ENCODE measurements at places on chromosomes 11 and 22. TPM values are rescaled to one million over a fixed set of nuclear protein-coding genes. Genes with fewer than 3 reads are reported as not detected.

DNA sequence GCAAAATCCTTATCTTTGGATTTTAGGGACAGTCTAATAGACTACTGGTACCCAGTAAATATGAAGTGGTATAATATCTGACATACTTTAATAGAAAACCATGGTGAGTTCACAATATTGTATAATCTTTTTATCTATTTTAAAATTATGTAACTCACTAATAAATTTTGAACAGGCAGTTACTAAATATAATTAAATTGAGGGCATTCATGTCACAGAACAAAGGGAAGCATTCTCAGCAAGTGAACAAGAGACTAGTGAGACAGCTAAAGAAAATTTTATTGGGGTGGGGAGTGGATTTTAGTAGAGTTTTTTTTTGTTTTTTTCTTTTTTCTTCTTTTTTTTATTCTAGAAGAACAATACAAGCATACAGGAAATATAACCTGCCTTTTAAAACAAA is 55.0 kb downstream of the DNAJC24 start:
- no peak for DNase-seq

GRCh38 chr11:32643526-32643925 is 59.9 kb downstream of the EIF3M start:
- no peak for DNase-seq

DNA sequence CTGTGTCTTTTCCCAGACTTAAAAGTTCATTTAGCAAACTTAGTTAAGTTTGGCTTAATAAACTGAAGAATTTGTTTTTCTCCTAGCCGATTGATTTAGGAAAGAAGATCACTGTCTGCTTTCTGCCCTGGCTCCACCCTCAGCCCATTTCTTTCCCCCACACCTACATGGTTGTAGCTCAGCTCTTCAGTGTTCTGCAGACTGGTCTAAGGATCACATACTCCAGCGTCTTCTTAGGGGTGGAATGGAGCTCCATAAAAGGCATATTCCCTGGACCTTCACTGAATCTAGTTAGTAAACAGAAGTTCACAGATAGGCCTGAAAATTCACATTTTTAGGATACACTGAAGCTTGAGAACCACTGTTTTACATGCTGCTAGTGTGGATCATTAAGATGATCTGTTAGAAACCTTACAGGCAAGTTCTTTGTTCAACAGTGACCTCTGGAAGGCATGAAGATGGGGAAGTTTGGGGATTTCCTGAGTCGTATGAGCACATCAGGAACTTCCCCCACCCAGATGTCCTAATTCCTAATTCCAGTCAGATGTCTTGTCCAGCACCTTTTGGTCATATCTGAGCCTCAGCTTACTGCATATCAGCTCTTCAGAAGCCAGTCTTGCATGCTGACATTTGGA is 16.8 kb downstream of the PIWIL4 start:
- DNase-seq = no peak

DNA sequence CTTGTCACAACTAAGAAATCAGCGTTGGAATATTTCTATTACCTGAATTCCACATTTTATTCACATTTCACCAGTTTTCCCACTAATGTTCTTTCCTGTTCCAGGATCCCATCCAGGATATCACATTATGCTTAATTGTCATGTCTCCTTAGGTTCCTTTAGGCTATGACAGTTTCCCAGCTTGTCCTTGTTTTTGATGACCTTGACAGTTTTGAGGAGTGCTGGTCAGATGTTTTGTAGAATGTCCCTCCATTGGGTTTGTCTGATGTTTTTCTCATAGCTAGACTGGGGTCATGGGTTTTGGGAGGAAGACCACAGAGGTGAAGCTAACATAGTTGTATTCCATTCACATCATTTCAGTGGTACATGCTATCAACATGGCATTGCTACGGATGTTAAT is 80.8 kb upstream of the HEPHL1 start:
- DNase-seq = no peak

The MS4A6E gene
- total RNA-seq = not detected

The MS4A7 gene
- not detected for total RNA-seq

- DNase-seq = peak; percentile 83
Observed at GRCh38 chr11:120055646-120056045, 82.3 kb downstream of the TRIM29 start.

DNA sequence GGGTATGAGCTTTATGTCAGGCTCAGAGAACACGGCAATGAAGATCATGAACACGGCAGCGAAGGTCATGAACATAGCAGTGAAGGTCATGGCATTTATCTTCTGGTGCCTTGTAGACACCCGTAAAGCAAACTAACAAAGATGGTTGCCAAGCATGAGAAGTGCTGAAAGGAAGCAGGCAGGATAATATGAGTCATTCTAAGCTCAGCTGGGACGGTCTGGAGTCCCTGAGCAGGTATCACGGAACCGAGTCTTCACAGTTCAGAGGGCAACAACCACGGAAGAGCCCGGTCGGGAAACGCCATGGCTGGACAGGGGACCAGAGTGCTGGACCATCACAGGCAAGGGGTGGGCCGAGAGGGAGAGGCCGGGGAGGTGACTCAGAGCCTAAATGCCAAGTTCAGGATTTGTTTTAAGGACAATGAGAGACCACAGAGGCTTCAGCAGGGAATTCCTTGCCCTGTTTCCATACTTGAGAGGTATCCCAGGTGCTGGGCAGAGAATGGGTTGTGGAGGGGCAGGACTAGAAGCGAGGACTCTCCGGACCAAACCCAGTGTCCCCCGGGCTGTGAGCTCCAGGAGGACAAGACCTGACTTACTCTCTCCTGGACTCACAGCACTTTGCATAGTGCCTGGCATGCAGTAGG is 13.1 kb upstream of the MS4A10 start:
- DNase-seq = no peak

The RASSF7 gene
- 21.1 TPM for total RNA-seq

DNA sequence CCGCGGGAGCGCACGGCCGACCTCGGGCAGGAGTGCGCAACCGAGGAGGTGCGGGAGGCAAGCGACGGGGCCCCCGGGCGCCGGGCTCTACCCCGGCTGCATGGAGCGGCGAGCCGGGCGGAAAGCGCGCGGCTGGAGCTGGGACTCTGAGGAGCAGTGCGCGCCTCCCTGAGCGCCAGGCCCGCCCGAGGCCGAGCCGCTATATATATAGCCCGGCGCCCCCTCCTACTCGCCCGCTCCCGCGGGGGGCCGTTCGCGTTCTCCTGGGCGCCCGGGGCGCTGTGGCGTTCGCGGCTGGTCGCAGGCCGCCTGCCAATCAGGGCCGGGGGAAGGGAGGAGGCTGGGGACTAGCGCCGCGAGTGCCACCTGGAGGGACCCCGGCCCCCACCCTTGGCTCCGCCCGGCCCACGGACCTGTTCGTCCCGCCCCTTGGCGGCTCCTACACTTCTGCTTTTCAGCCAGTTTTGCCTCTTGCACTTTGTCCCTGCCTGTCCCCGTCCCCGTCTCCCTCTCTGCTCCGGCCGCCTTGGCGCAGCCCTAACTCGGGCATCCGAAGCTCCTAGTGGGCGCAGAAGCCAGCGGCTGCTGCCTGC is at the start of gene FGF4:
TSS of gene FGF4 (minus strand) at position 179 of the 593 bp plus-strand sequence. CDS start 257 bp downstream, outside the sequence.
- no peak for DNase-seq

DNA sequence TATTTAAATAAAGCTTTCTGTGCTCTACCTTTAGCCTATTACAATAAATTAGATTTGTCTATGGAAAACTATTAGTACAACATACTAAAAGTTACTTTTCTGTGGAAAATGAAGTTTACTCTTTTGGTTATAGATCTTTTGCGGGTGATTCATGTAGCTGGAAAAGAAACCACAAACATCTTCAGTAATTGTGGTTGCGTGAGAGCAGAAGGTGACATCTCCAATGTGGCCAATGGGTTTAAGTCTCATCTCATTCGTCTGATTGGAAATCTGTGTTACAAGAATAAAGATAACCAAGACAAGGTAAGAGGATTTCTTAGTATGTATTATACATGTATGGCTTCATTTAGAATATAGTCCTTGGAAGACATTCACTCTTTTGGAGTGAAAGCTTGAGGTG is 68.6 kb downstream of the ATXN10 start:
- DNase-seq = no peak

- peak; percentile 77 for DNase-seq
Observed at GRCh38 chr11:77361184-77361583, 59.7 kb upstream of the GDPD4 start.

The APOA4 gene
- total RNA-seq = not detected

The ALKBH3 gene
- 15.0 TPM for total RNA-seq

DNA sequence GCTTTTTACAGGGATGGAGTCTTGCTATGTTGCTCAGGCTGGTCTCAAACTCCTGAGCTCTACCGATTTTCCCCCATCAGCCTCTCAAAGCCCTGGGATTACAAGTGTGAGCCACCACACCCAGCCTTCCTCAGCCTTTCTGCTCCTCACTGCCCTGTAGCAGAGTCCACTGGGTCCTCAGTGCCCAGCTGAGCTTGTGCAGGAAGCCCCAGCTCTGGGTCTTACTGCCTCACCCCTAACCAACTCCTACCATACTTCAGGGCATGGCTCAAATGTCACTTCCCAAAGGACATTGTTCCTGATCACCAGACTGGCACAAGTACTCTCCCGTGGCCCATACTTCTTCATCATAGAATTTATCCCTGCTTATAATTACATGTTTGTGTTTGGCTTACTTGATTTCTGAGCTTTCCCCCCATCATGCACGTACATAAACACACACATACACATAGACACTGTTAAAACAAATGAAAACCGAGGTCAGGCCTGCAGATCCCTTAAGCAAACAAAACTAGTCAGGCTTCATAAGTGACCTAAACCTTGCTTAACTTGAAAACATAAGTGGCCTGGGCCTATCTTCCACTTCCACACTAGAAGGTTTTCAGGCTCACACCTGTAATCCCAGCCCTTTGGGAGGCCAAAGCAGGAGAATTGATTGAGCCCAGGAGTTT is 14.0 kb upstream of the SLC43A3 start:
- no peak for DNase-seq

DNA sequence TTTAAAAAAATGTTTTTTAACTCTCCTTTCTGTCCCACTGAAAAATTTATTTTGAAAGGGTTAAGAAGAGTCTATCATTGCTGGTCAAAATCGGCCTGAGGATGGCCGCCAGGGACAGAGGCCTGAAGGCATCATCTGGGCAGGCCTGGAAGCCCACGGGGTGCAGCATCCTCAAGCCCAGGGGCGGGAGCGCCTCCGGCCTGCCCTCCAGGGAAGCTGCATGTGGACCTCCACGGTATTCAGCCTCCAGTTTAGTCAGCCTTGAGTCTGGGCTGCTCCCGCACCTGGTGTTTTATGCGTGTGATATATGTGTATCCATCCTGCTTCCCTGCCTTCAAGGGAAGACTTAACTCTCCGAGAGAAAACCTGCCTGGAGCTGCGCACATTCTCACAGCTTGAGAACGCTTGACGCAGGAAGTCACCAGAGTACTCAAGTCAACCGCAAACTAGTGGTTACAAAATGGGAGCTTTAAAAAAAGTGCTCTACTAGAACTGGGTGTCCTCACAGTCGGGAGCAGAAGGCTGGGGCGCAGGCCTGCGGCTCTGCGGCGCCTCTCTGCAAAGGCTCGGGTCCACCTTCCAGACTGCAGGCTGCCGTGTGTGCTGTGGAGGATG is 13.6 kb upstream of the BID start:
- no peak for DNase-seq

DNA sequence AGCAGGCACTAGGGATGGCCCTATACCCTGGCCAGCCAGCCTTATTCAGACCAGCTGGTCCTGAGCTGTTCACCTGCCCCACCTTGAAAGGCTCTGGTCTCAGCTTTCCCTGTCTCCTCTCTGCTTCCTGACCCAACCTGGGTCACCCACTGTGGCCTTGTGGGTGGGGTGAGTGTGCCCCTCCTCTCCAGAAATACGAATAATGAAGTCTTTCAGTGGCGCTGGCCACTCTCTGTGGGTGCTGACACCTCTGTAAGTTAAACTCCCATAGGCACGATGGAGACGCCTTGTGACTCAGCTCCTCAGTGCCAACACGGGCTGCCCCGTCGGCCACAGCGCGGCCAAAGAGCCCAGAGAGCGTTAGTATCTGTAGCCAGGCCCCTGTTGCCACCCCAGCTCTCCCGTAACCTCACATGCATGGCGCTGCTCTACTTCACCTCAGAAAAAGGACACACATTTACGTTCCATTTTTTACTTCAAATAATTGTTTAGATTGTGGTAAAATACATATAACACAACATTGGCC is 74.6 kb upstream of the SEPTIN5 start:
- no peak for DNase-seq

GRCh38 chr11:126393143-126393542 is 37.7 kb downstream of the ST3GAL4 start:
- no peak for DNase-seq

DNA sequence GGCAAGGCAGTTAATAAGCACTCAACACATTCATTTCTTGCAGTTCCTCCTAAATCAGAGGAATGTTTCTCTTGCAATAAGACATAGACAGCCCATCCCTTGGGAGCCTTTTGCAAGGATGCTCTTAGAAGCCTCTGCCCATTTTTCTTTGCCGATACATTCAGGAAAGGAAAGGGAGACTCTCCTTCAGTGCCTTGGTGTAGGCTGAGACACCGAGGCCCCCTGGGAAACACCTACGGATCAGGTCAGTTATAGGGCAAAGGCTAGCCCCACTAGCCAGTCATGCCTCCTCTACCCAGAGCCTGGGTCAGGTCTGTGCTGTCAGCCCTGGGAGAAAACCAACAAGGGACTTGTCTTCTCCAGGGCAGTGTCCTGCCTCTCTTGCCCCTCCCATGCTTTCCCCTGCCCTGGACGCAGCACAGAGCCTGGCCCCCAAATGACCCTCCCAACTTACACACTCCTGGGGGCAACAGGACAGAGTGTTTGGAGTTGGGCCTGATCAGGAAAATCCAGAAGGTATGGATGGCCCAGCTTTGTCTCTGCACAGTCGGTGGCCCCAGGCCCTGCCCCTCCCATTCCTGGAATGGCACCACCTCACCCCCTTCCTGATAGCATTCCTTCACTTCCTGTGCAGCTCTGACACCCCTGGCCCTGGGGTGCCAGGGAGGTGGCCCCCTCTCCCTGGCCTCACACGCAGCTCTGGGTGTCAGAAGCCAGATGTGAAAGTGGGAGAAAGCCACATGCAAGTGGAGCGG is 18.3 kb downstream of the ANKK1 start:
- DNase-seq = no peak

The GANAB gene
- total RNA-seq = 174 TPM

GRCh38 chr11:26839911-26840698 is 118.2 kb upstream of the SLC5A12 start:
- DNase-seq = no peak

DNA sequence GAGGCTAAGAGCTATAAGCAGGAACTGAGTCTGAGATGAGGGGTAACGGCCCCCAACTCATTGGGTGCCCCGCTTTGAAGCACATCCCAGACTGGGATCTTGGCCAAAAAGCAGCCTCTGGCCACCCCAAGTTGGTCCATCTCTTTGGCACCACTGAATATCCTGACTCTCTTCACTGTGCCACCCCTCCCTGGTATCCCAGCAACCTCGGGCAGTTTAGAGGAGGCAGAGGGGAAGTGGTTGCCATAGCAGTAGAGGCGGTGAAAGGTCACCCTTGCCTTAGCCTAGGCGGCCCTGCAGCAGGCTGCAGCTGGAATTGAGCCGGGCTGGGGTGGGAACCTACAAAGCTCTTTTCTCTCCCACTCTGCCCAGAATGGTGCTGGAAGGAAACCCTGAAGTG is 1.1 kb downstream of the PELI3 start:
- DNase-seq = no peak

Measured in myocyte (in vitro differentiated cells).